ENCODE measurements at places on chromosomes 7 and 10.

- no peak for DNase-seq
These were observed 45.4 kb downstream of the GPR37 start for GRCh38 chr7:124720195-124720594.

- DNase-seq: no peak
These were observed 169.8 kb downstream of the EGFR start for GRCh38 chr7:55188590-55189138.

GRCh38 chr10:127302343-127302742 is 106.0 kb upstream of the INSYN2A start:
- no peak for DNase-seq

- DNase-seq: peak; percentile 45
These were observed 73.3 kb upstream of the WAC start for GRCh38 chr10:28459453-28460144.

DNA sequence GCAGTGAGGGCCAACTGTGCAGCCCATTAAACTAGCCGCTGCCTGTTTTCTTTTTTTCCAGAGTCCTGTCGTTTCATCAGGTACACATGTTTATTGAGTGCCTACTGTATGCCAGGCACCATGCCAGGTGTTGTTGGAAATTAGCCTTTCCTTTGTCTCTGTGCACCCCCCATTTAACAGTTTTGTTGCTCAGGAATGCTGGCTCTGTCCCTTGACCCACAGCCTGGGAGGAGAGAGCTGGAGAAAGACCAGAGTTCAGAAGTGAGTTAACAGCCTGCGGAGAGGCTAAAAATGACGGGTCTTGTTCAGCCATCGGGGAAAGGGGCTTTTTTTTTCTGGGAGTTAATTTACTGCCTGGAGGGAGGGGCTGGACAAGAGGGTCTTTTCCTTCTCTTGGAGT is 1.3 kb downstream of the LRMDA start:
- DNase-seq: no peak

DNA sequence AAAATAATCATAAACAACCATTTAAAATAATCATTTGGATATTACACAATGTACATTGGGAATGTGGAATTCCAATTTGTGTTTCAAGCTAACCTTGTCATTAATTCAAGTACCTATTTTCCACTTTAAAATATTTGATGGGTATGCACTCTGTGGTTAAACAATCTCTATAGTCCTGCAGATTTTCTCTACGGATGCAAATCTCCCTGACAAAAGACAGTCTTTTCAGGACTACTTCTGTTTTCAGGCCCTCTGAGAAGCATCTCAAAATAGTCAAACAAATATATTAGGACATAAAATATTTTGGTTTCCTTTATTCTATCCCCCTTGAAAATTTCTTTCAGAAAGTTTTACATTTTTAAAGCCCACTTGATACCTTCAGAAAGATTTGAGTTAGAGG is 735.6 kb upstream of the MBL2 start:
- DNase-seq: no peak

DNA sequence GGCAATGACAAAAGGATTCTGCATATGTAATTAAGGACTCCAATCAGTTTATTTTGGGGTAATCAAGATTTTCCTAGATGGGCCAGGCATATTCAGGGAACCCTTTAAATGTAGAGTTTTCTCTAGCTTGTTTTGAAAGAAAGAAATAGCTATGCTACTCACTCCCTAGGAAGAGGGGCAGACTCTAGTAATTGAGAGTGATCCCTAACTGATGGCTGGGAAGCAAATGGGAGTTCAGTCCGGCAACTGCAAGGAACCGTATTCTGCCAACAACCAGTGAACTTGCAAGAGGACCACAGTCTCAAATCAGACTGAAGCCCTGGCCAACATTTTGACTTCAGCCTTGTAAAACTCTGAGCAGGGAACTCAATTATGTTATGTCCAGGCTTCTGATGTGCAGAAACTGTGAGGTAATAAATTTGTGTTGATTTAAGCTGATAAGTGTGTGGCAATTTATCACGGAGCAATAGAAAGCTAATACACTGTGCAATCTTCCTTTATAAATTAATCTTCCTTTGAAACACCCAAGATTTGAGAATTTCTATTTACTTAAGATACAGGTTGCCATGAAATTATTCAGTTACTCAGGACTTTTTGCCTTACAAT is 14.0 kb downstream of the AOAH start:
- no peak for DNase-seq

GRCh38 chr7:139619367-139619657 is 95.8 kb downstream of the CLEC2L start:
- DNase-seq: no peak

DNA sequence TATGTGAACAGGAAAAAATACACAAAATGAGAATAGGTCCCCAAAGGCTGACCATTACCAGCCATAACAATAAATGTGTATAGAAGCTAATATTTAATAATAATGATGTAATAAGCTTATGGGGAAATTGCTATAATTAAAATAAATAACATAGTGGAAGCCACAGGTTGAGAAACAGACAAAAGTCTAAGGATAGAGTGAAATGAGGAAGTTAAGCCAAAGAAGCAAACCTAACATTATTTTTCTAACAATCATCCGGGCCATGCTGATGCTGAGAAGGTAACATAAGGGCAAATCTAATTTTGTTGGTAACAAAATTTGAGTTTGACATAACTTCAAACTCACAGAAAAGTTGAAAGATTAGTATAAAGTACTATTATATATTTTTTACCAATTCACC is 115.9 kb downstream of the MICU1 start:
- no peak for DNase-seq

DNA sequence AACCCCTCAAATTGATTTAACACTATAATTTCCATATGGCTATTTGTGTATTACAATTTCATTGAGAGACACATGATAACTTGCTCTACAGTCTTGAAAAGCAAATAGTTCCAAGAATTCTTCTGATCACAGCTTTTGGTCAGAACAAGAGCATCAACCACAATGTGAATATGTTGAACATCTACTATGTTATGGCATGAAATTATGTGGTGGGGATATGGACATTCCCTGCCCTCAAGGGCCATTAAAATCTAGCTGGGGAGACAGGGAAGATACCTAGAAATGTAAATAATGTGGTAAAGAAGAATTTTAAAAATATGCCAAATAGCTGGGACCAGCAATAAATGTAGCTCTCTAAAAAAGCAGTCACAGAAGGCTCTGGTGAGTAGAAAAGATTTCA is 262.2 kb downstream of the FZD1 start:
- DNase-seq: no peak

- no peak for DNase-seq
These were observed 68.9 kb upstream of the ANTXRL start for GRCh38 chr10:46217752-46218453.

DNA sequence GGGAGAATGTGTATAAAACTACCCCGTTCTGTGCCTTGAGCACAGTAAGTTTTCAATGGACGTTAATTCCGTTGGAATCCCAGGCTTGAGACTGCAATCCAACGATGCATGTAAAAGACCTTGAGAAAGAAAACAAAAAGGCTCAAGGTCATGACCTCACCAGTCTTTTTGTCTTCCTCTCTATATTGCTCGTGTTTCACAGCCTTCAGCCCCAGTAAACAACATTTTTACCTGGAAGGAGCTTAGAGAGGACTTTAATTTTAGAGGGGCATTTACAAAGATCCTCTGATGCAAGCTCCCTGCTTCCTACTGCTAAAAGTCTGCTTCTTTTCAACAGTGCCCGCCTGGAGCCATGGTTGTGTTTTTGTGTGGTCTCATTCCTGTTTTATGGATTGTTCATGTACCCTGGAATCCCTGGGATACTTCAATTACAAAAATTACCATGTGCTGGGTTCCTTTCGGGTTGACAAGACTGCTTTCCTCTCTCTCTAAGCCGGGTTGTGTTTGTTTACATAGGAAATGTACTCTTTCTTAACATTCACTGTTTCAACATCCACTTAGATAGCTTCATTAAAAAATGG is 320.1 kb upstream of the NFE2L3 start:
- DNase-seq: no peak

GRCh38 chr7:48109848-48110663 is 21.0 kb downstream of the UPP1 start:
- DNase-seq: peak; percentile 87

DNA sequence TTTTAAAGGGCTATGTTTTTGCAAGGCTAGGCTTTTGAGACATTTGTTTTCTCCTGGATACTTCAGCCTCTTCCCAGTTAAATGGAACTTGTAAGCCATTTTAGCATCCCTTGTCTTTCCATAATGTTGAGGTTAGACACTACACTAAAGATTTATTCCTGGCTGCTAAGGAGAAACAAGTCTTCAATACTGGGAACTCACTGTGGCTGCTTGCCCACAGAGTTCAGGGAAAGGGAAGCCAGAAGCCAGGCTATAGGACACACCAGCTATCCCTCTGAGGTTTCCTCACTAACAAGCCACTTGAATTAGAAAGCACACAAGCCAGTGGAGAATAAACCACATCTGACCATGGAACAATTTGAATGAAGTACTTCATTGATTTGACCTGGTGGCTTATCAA is 421.7 kb upstream of the CHRM2 start:
- DNase-seq: no peak

DNA sequence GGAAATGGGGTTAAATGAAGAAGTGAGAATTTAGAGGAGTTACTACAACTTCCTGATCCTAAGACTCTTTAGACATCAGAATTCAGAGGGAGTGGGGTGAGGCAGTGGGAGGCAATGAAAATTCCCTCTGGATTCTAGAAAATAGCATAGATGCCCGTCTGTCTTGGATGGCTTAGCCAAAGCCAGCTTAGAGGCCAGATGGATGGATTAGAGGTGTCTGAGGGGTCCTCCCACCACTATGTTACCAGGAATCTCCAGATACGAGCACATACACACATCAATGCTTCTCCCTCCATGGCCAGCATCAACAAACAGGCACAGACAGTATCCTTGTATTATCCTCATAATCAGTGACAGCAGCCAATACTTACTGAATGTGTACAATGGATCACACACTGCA is 418.1 kb downstream of the PLXNA4 start:
- no peak for DNase-seq

- DNase-seq: no peak
These were observed 84.0 kb downstream of the GRK5 start for GRCh38 chr10:119291223-119291900.

Measured in iPS-NIHi11 (cell line).